Karpas-422 (cell line): ENCODE measurements at places on chromosomes 1 and 21. TPM values are rescaled to one million over a fixed set of nuclear protein-coding genes. Genes with fewer than 3 reads are reported as not detected.
A peak's percentile ranks its signal among the peaks of the same experiment; 100 is the strongest.

GRCh38 chr1:110259770-110260169, 49.7 kb downstream of the KCNC4 start:
- peaks cover 3% of the 10 kb centered on the region; the same call in 1 of the 2 replicates for H3K4me1 ChIP-seq
- H3K4me3 ChIP-seq, result no peak overlapping the region
- DNase-seq, result no peak
- H3K36me3 ChIP-seq, result no peaks in the 10 kb centered on the region
- H3K27me3 ChIP-seq, result no peaks in the 10 kb centered on the region

MRAP gene
- total RNA-seq, result not detected in 2 replicates

GRCh38 chr1:69121723-69122122, 446.0 kb upstream of the LRRC7 start:
- no peaks in the 10 kb centered on the region for H3K36me3 ChIP-seq
- H3K27ac ChIP-seq, result no peak overlapping the region
- no peaks in the 10 kb centered on the region for H3K27me3 ChIP-seq
- H3K4me3 ChIP-seq, result no peak overlapping the region
- no peak for DNase-seq

DNA sequence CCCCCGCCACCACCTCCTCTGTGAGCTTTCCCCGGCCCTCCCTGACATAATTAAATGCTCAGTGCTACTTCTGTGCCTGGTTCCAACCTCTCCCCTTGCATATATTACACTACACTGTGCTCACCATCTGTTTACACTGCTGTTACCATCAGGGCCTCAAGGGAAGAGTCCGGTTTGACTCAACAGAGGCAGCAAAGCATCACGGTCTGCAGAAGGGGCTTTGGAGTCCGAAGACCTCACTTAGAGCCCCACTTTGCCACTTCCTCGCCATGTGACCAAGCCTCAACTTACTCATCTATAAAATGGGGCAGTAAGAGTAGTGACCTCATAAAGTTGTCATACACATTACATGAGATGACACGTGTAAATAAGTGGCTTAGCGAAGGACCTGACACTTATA, 27.4 kb downstream of the KCNN3 start:
- H3K36me3 ChIP-seq, result peaks cover 14% of the 10 kb centered on the region
- DNase-seq, result no peak
- no peaks in the 10 kb centered on the region for H3K27me3 ChIP-seq
- H3K4me1 ChIP-seq, result peaks cover 76% of the 10 kb centered on the region

DNAI4 gene
- total RNA-seq, result 0.48 and 0.97 TPM in 2 replicates

DNA sequence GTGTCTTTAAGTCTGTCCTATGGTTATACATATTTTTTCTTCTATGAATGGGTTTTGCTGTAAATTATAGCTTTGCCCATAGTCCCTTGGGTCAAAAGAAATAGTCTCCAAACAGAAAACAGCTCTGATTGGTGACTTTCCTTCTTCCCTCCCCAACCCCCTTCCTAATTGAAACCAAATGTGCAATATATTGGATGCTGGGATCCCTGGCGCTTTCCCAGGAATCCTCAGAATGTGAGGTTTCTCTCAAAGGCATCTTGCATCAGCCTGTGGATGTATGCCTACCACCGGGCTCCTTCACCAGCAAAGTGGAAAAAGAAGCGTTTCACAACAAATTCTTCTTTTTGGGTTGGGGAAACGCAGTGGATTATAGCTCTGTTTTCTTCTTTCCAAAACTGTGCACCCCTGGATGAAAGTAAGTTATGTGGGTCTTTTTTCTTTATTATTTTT, at the start of gene DDR2:
Gene DDR2, plus strand, starts transcription at position 248 of the 450 bp plus-strand sequence. CDS start 86,600 bp downstream, outside the sequence.
- H3K4me3 ChIP-seq, result no peak within 1 kb of the TSS
- H3K4me1 ChIP-seq, result peaks cover under 1% of the 10 kb centered on the region; the same call in 1 of the 2 replicates
- H3K27ac ChIP-seq, result no peak within 1 kb of the TSS

GRCh38 chr21:35601211-35601610, 459.1 kb downstream of the SETD4 start:
- no peaks in the 10 kb centered on the region for H3K4me1 ChIP-seq
- no peaks in the 10 kb centered on the region for H3K27me3 ChIP-seq
- no peak for DNase-seq
- H3K4me3 ChIP-seq, result no peak overlapping the region
- no peaks in the 10 kb centered on the region for H3K36me3 ChIP-seq

- H3K27ac ChIP-seq, result no peak overlapping the region
- no peak overlapping the region for H3K4me3 ChIP-seq
- DNase-seq, result no peak
These were observed 345.3 kb upstream of the VAMP3 start for GRCh38 chr1:7425771-7426170.

DNA sequence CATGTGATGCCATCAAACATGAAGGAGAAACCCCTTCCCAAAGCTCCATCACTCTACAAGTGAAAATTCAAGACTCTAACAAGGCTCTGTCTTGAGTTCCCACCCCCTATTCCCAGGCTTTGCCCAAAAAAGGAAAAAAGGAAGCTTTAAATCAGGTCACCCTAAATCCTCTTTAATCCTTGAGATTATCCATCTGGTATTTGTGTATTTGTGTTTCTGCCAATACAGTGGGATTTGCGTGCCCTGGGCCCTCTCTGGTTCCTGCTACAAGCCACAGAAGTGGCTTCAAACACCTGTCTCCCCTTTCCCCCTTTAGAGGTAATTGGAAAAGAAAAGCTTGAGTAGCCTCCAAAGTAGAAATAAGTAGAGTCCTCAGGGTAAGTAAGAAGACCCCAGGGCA, 120.4 kb downstream of the EDEM3 start:
- H3K36me3 ChIP-seq, result no peaks in the 10 kb centered on the region
- H3K27ac ChIP-seq, result no peak overlapping the region
- no peak overlapping the region for H3K4me3 ChIP-seq
- no peaks in the 10 kb centered on the region for H3K27me3 ChIP-seq
- no peak for DNase-seq

DNA sequence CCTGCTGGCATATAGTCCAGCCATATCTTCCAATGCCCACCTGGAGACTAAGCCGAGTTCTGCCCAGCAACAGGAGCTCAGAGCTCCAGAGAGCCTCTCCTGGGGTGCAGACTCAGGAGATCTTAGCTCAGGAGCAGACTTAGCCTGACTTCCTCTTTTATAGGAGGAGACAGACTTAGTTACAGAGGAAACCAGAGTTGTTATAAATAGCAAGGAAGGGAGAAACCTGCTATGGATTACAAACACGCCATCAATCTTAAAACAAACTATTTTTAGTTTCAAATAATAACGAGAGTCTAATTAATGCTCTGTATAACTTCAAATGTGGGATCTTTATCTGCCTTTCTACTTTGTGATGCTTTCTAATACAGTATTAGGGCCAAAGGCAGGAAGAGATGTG, 3.3 kb upstream of the KIF21B start:
- H3K36me3 ChIP-seq, result no peaks in the 10 kb centered on the region
- no peak for DNase-seq
- H3K27me3 ChIP-seq, result no peaks in the 10 kb centered on the region
- no peak overlapping the region for H3K27ac ChIP-seq

DNA sequence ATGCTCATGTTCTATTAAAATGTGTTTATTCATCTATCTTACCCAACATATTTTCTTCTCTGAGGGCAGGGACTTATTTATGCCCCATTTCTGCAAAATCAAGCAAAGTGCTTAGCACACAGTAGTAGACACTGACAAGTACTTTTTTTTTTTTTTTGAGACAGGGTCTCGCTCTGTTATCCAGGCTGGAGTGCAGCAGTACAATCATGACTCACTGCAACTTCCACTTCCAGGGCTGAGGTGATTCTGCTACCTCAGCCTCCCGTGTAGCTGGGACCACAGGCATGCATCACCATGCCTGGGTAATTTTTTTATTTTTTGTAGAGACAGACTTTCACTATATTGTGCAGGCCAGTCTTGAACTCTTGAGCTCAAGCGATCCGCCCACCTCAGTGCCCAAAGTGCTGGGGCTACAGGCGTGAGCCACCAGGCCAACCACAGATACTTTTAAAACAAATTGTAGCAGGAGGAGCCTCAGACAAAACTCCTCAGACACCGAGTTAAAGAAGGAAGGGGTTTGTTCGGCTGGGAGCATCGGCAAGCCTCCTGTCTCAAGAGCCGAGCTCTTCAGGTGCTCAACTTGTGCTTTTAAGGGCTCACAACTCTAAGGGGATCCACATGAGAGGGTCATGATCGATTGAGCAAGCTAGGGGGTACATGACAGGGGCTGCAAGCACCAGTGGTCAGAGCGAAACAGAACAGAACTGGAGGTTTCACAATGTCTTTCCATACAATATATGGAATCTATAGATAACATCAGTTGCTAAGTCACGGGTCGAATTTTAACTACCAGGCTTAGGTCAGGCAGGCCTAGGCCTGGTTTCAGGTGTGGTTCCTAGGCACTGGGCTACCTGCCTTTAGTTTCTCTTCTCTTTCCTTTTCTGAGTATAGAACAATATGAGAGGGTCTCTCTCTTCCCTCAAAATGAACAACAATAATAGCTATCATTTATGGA, 5.7 kb upstream of the TMEM167B start:
- H3K4me1 ChIP-seq, result peaks cover 6% of the 10 kb centered on the region
- no peaks in the 10 kb centered on the region for H3K27me3 ChIP-seq
- DNase-seq, result no peak
- H3K27ac ChIP-seq, result no peak overlapping the region

- no peaks in the 10 kb centered on the region for H3K27me3 ChIP-seq
- H3K27ac ChIP-seq, result no peak overlapping the region
- H3K4me1 ChIP-seq, result peaks cover 12% of the 10 kb centered on the region
- DNase-seq, result no peak
- H3K4me3 ChIP-seq, result no peak overlapping the region
These were observed 4.5 kb downstream of the PMVK start for GRCh38 chr1:154931940-154932487.

DNA sequence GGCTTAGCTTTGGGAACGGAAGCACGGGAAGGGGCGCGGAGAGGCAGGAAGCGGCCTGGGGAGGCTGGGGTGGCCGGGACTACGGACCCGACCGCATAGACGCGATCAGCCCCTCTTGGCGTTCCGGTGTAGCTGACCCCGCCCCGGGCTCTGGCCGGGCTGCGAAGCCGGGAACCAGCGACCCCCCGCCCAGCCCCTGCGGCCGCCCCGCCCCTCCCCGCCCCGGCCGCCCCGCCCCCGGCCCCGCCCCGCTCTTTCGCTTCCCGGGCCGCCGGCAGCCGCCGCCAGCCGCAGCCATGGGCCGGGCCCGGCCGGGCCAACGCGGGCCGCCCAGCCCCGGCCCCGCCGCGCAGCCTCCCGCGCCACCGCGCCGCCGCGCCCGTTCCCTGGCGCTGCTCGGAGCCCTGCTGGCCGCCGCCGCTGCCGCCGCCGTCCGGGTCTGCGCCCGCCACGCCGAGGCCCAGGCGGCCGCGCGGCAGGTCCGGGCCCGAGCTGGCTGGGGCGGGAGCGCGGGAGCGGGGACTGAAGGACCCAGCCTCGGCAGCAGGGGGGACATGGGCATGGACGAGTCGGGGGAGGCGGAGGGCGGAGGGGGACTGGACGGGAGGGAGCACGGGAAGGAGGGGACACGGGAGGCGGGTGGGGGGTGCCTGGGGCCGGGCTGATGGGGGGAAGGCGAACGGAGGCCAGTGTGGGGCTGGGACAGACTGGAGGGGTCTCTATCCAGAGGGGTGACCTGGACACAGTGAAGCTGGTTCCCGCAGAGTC, at the start of gene SELENON:
Gene SELENON, plus strand, starts transcription at position 259 of the 768 bp plus-strand sequence. Its CDS starts 38 bp downstream, at position 297.
- DNase-seq, result peak; percentile 46
- H3K27me3 ChIP-seq, result no peaks in the 10 kb centered on the region

DNA sequence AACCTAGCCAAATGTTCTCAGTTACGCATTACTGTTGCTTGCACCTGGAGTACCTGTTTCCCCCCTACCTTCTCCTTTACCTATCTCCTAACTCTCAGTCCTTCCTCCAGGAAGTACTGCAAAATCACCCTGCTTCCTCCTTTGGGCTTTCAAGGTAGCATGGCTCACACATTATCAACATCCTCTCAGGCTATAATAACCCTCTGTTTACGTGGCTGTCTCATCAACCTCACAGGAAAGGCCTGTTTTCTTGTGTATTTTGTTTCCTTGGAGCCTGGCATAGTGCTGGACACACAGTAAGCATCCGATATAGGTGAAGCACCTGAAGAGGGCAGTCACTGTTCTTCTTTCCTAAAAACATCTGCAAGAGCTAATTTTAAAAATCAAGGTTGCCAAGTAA, 32.7 kb upstream of the ANGPTL7 start:
- H3K4me1 ChIP-seq, result peaks cover 13% of the 10 kb centered on the region
- no peak for DNase-seq
- no peak overlapping the region for H3K27ac ChIP-seq
- no peak overlapping the region for H3K4me3 ChIP-seq
- H3K27me3 ChIP-seq, result no peaks in the 10 kb centered on the region
- H3K36me3 ChIP-seq, result peaks cover 20% of the 10 kb centered on the region; the same call in 1 of the 2 replicates

- H3K27me3 ChIP-seq, result no peaks in the 10 kb centered on the region
- no peak overlapping the region for H3K27ac ChIP-seq
- DNase-seq, result no peak
- peaks cover 44% of the 10 kb centered on the region for H3K4me1 ChIP-seq
- H3K4me3 ChIP-seq, result peak overlapping the region; percentile 88
These were observed 1.2 kb downstream of the PRMT2 start for GRCh38 chr21:46636550-46637285.

DNA sequence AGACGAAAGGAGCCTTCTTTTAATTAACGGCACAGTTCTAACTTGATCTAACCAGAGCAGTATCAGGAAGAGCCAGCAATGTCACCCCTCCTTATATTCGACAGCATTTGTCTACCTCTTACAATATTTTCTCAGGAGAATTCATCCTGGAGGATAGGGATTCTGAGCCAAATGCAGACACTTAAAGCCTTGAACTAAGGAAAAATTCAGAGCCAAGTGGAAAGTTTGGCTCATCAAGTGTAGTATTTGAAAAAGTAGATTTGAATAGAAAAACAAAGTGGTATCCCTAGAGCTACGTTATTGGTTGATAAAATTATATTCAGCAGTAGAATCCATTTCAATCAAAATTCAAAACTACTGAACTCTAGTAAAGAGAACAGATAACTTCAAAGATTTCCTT, 732.0 kb upstream of the ADGRL2 start:
- no peaks in the 10 kb centered on the region for H3K27me3 ChIP-seq
- no peaks in the 10 kb centered on the region for H3K36me3 ChIP-seq

DNA sequence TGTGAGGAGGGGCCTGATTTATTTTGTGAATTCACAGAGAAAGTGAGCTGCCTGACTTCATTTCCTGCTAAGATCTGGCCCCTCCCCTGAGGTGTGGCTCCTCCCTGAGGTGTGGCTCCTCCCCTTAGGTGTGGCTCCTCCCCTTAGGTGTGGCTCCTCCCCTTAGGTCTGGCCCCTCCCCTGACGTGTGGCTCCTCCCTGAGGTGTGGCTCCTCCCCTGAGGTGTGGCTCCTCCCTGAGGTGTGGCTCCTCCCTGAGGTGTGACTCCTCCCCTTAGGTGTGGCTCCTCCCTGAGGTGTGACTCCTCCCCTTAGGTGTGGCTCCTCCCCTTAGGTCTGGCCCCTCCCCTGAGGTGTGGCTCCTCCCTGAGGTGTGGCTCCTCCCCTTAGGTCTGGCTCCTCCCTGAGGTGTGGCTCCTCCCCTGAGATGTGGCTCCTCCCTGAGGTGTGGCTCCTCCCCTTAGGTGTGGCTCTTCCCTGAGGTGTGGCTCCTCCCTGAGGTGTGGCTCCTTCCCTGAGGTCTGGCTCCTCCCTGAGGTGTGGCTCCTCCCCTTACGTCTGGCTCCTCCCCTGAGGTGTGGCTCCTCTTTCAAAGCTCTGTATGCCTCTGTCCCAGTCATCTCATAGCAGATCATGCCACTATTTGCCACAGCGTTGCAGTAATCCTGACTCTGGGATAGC, 26.9 kb upstream of the LRRC3 start:
- no peak overlapping the region for H3K27ac ChIP-seq
- H3K36me3 ChIP-seq, result no peaks in the 10 kb centered on the region
- no peaks in the 10 kb centered on the region for H3K27me3 ChIP-seq
- peak; percentile 83 for DNase-seq
- H3K4me3 ChIP-seq, result no peak overlapping the region

YOD1 gene
- total RNA-seq, result not detected in 2 replicates

PTGS2 gene
- total RNA-seq, result not detected in 2 replicates
